Cardiac septum (tissue), 1 donor: ENCODE measurements at places on chromosomes 7 and 10. TPM values are rescaled to one million over a fixed set of nuclear protein-coding genes. Genes with fewer than 3 reads are reported as not detected.

The ELFN1 gene
- 7.4 TPM for total RNA-seq

The DNAJC12 gene
- 4.0 TPM for total RNA-seq

DNA sequence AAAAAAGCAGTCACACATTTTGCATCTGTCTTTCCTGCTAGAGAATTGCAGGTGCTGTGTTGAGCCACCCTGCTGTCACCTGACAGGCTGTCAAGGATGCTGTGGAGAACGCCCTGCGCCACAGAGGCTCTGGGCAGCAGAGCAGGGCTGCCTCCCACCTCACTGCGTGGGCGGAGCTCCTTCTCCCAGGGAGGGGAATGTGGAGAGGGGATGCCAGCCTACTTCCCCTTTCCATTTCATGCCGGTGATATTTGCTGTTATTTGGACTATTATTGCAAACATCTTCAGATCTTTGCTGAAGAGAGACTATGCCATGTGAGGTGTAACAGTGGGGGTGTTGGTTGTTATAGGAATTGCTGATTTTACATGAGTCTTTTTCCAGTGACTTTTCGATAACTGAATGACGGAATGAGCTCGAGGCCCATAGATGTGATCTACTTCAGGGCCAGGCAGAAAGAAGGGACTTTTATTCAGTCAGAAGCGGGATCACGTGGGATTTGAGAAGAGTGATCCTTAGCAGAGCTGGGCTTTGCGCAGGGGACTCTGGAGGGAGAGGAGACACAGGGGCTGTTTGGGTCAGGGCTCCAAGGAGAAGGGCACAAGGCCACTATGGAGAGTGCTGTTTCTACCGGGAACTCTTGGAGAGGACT lies 13.6 kb upstream of the PRKAG2 start:
- no peak for DNase-seq

GRCh38 chr7:26550492-26550891 lies 258.8 kb downstream of the SNX10 start:
- no peak for DNase-seq

- DNase-seq: no peak
These were observed 31.7 kb upstream of the ANAPC16 start for GRCh38 chr10:72184156-72184555.
